Stimulated activated CD8-positive, alpha-beta memory T cell treated with anti-CD3 and anti-CD28 coated beads, Interleukin-15, amount 100 ng/mL, for 48 hours (primary cell): ENCODE measurements at places on chromosomes 1 and 21.

GRCh38 chr1:154767315-154768240 is 102.5 kb downstream of the KCNN3 start:
- no peak for DNase-seq

GRCh38 chr1:77394166-77394565 is 112.3 kb downstream of the AK5 start:
- DNase-seq, result no peak

GRCh38 chr1:246772686-246773085 is 48.5 kb downstream of the SCCPDH start:
- no peak for DNase-seq

- DNase-seq, result no peak
Measured at GRCh38 chr1:78078358-78078757, 32.6 kb downstream of the GIPC2 start.

- DNase-seq, result no peak
Measured at GRCh38 chr1:232629250-232630046, 485 bp downstream of the SIPA1L2 start.

DNA sequence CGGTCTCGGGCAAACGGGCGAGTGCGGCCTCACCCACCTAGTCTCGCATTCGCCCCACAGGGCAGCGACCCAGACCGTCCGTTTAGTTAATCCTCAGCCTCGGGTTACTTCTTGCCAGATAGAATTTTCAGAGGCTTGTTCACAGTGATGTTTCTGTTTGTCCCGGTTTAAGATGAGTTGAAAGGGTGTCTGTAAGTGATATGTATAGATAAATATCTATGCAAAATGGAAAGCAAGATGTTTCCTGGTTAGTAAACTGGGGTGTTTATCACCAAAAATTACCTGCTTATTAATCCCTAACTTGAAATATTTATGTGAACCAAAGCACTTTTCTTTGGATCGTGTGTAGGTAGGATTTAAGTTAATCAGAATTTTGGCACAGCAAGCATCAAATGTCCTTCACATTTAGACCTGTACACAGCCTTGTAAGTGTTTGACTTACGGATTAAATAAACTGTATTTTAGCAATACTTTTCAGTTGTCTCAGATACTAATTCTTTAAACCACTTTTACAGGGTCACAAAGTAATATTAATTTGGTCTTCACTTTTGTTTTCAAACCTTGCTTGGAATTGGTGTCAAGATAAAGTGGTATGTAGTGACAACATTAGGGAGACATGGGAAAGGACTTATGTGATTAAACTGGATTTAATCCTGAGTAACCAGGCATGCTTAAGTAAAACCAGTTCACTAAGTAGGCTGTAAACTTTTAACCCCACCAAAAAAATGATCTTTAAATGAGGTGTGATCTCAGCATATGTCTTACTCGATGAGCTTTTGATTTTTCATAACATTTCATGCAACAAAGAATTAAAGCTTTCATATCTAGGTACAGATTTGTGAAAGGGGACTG is 914 bp downstream of the ZNF326 start:
- no peak for DNase-seq

- no peak for DNase-seq
Measured at GRCh38 chr1:57131701-57132394, 166.0 kb upstream of the C8B start.

- no peak for DNase-seq
Measured at GRCh38 chr1:240255922-240256321, 164.2 kb downstream of the FMN2 start.

DNA sequence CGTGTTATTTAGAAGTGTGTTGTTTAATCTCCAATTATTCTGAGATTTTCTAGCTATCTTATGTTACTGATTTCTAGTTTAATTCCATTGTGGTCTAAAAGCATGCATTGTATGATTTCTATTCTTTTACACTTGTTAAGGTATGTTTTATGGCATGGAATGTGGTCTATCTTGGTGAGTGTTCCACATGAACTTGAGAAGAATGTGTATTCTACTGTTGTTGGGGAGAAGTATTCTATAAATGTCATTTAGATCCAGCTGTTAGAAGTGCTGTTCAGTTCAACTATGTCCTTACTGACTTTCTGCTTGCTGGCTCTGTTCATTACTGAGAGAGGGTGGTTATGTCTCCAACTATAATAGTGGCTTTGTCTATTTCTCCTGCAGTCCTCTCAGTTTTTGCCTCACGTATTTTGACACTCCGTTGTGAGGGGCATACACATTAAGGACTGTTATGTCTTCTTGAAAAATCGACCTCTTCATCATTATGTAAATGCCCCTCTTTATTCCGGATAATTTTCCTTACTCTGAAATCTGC is 12.0 kb upstream of the PLA2G5 start:
- no peak for DNase-seq

DNA sequence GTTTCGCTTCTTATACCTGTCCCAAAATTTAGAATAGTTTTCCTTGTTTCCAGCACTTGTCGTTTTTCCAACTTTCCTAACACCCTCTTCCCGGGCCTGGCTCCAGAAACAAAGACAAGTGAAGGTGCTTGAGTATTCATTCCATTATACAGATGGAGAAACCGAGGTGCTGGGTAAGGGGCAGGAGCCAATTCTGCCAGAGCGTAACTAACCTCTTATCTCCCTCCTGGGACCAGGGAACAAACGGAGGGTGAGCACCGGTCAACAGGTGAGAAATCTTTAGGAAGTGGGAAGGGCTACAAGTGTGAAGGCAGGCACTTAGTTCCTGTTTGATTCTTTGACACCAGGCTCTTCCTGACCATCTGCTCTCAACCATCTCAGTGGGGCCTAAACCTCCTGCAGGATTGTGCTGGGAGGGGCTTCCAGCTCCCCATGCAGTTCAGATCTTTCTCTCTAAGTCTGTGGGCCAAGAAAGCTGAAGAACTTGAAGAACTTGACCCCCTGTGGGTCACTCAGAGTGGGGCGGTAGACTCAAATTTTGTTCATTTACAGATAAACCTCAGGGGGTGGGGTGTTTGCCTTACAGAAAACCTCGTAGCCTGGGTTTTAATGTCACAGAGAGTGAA is 8.7 kb downstream of the PLXNA2 start:
- no peak for DNase-seq

- no peak for DNase-seq
Measured at GRCh38 chr1:215146240-215146975, 63.9 kb downstream of the KCNK2 start.

GRCh38 chr1:18145851-18146618 is 38.4 kb downstream of the IGSF21 start:
- no peak for DNase-seq

- no peak for DNase-seq
Measured at GRCh38 chr1:179337288-179337687, 28.5 kb upstream of the AXDND1 start.

DNA sequence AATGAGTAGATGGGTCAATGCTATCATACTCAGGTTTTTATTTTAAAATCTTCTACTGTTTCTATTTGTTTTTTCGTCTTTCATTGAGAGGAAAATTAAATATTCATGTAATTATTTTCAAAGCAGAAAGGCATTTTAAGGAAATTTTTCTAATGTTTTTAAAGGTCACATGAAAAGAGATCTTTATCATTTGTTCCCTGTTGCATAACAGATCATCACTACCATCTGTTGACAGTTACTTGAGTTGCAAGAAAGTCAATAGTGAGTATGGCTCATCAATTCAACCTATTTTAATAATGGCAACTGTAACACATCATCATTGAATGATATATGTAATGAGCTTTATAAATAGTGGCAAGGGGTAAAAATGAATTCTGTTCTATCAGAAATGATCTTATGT is 369.7 kb downstream of the DPYD start:
- no peak for DNase-seq

DNA sequence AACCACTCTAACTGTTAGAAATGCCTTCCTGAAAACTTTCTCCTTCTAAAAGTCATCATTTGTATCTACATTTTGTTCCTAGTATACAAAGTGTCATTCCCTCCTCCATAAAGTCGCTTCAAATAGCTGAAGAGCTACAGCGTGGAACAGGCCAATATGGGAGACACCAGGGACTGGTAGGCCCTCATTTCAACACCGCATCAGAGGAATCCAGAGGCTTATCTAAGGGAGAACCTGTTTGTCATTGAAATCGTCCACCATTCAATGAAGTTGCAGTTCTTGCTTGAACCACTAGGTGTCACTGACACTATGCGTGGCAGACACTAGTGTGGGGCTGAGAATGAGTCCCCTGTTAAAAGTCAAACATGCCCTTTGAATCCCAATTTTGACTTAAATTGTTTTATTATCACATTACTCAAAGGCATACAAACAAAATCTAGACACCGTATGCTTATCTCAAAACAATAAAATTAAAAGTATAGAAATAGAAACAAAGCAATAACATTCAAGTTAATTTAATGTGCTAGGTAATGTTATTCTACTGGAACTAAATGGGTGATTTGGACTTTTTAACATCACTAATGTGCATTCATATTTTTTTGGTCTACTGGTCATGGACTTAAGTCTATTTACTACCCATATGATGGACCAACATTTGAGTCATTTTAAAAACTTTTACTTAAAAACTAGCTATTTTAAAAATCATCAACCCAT is 182.3 kb downstream of the FCRL5 start:
- no peak for DNase-seq

DNA sequence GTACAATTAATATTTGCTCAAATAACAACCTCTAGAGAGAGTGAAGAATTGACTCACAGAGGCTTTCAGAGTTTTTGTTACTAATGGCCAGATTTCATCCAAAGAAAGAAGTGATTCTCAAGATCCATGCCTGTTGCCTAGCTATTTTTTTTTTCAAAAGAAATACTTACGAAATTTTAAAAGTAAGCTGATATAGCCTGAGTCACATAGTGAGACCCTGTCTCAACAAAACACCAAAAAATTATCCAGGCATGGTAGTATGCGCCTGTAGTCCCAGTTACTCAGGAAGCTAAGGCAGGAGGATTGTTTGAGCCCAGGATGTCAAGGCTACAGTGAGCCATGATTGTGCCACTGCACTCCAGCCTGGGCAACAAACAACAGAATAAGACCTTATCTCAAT is 14.6 kb downstream of the PALMD start:
- DNase-seq, result no peak

- DNase-seq, result no peak
Measured at GRCh38 chr1:221620437-221621384, 121.2 kb downstream of the DUSP10 start.

GRCh38 chr21:39525601-39526000 is 73.8 kb downstream of the SH3BGR start:
- no peak for DNase-seq

DNA sequence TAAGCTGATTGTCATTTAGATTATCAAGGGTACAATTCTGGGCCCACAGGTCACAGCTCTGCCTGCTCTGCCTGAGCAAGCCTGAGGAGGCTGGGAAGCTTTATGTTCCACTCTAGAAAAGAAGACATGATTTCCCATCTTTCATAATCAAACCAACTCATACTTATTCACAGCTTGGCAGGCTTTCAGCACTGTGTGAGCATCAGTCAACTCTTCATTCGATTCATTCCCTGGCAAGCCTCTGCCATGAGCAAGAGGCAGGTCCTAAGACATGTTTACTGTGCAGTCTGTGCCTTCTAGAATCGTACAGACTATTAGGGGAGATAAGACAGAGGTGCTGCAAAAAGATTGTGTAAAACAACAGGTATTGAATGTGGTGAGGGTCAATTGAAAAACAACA is 24.5 kb upstream of the KIRREL1 start:
- no peak for DNase-seq
